Stimulated activated CD8-positive, alpha-beta memory T cell treated with anti-CD3 and anti-CD28 coated beads, Interleukin-4, amount 100 ng/mL, for 24 hours (primary cell): ENCODE measurements at places on chromosomes 6 and 20.

- no peak for DNase-seq
Observed at GRCh38 chr20:34907616-34908469, 31.4 kb downstream of the ACSS2 start.

GRCh38 chr20:60186412-60186811 lies 228.2 kb downstream of the CDH26 start:
- DNase-seq = no peak

DNA sequence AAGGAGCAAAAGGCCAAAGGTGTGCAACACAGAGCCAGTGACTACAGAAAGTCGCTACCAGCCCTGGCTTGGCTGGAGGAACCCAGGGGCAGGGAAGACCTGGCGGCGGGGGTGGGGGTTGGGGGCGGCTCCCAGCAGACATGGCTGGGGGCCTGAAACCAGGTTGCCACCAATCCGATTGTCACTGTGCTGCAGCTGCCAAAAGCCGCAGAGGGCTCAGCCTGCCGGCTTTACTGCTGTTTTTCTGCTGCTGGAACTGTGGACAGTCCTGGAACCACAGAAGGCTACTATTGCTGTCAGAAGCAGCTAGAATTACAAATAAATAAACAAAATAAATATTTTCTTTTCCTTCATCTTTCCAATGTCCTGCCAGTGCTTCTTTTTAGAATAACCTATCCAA lies 25.7 kb upstream of the OGFRL1 start:
- no peak for DNase-seq

- no peak for DNase-seq
Observed at GRCh38 chr20:48766205-48766604, 61.6 kb downstream of the PREX1 start.

- DNase-seq = no peak
Observed at GRCh38 chr6:25288518-25288917, 9.3 kb downstream of the CARMIL1 start.

GRCh38 chr20:23406880-23407279 lies 14.4 kb downstream of the NAPB start:
- DNase-seq = no peak

GRCh38 chr6:5517796-5518195 lies 256.5 kb downstream of the FARS2 start:
- DNase-seq = no peak

DNA sequence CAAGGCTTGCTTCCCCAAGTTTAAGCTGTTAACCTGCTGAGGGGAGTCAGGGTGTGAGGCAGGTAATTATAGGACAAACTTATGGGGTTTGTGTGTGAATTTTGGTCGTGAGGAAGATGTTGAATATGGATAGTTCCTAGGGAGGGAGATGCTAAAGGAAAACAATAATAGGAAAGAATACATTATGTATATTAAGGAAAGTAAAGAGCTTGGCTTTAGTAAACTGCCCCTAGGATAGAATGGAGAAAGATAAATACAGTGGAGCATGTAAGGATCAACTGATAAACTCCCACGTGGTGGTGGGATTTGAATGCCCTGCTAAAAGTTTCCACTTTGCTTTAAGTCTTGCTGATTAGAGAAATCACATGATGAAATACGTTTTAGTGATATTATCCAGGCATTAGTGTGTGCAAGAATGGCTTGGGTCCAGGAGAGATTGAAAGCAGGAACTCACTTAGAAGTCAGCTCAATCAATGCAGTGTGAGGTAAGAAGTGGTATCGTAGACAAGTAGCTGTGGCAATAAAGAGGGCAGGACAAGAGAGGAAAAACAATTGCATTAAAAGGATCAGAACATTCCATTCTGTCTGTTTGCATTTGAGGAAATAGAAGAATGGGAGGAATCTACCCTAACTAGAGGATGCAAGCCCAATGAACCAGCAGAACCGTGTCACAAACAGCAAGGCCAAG lies 52.5 kb downstream of the RPS12 start:
- no peak for DNase-seq

- DNase-seq = no peak
Observed at GRCh38 chr6:52317841-52318581, 33.5 kb upstream of the MCM3 start.

DNA sequence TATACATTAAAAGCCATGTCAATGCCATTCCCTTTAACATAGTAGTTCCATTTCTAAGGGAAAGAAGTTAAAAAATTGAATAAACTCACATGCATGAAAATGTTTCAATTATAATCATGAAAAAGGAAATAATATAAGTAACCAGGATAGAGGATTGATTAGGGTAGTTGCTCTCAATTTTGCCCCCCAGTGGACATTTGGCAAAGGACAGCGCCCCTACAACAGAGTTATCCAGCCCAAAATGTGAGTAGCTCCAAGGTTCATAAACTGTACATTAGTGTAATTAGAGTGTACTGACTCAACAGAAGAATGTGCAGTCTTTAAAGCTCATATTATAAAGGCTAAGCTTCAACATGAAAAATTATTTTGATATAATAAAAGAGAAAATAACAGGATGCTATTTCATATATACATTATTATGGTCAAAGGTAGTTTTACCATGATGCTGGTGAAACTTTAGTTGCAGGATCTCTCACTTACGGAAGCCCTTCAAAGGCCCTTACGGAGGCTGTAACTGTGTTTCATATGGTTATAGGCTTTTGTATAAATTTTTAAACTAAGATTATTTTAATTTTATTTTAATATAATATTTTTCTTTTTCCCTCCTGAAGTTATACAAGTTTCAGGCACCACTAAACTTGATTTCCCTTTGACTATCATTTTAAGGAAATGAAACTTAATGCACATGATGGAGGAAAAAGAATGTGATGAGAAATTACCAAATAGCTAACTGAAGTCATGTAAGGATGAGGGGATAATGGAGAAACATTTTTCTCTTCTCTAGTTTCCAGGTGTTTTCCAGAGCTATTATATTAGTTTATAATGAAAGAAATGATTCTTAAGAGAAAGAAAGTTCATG lies 403.6 kb downstream of the PLCB1 start:
- no peak for DNase-seq

- DNase-seq = peak; percentile 35
Observed at GRCh38 chr6:37173493-37174195, 3.7 kb downstream of the PIM1 start.

DNA sequence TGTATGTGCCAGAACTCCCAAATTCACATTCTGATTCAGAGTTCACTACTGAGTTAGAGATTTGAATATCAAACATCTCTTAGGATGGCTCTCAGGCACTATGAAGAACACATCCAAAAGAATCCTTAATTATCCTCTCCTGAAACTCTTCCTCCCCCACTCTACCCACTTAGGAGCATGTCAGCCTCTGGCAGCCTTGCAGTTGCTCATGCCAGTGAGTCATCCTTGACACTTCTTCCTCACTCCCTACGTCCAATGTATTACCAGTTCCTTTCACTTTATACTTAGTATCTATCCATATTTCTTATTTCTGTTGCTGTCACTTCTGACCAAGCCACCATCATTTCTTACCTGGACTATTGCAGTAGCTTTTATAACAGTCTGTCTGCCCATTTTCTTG lies 192.0 kb upstream of the IMPG1 start:
- no peak for DNase-seq

GRCh38 chr6:169865346-169866139 lies 114.1 kb downstream of the ERMARD start:
- no peak for DNase-seq

DNA sequence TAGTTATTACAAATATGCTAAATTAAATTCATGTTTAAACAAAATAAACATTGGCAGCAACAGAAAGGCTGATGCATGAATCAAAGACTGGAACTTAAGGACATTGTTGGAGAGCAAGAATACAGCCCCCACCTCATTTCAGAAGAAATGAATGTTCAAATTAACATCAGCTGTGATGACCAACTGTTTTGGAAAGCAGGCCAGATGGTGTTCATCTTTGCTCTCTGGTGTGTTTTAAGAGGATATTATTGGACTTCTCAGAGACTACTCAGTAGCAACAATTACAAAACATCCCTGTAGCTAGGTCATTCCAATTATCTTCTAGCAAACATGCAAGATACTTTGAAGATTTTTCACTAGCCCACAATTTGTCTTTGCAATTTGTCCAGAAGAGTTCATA lies 118.6 kb upstream of the DOK5 start:
- DNase-seq = no peak

- DNase-seq = no peak
Observed at GRCh38 chr6:163253556-163254213, 160.8 kb upstream of the QKI start.

DNA sequence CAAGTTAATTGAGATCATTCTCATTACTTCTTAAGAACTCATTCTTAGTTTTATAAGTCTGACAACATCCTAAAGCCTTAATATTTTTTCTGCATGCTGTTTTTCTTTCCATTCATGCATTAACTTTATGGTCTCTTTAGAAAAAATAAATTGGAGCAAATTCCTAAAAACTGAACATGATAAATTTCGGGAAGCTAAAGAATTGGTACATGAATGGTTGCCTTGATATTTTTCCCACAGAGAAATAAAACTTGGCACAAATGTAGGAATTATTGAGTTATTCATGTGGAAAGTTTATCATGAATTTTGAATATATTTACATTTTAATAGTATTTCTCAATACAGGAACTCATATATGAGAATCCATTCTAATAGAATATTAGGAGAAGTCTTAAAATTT lies 115.9 kb downstream of the BMP5 start:
- DNase-seq = no peak
